ENCODE measurements at places on chromosomes 7 and 10.

- no peak for DNase-seq
Observed at GRCh38 chr7:75776295-75776971, 4.4 kb upstream of the CCL26 start.

DNA sequence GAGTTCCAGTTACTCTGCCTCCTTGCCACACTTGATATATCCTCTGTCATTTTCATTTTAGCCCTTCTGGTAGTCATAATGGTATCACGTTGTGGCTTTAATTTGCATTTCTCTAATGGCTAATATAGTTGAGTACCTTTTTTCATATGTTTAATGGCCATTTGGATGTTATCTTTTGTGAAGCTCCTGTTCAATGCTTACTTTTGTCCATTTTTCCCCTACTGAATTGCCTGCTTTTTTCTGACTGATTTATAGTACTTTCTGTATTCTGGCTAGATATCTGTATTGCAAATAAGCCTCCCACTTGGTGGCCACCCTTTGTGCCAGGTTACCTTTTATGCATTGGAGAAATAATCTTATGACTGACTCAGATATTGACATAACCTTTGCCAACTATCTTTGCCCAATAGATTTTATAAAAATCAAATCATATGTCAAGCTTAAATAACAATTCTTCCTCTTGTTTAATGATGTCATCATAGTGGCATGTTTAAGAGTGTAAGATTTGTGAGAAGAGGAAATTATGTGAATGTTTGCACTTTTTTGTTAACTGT is 50.6 kb downstream of the PRPF18 start:
- DNase-seq: no peak

DNA sequence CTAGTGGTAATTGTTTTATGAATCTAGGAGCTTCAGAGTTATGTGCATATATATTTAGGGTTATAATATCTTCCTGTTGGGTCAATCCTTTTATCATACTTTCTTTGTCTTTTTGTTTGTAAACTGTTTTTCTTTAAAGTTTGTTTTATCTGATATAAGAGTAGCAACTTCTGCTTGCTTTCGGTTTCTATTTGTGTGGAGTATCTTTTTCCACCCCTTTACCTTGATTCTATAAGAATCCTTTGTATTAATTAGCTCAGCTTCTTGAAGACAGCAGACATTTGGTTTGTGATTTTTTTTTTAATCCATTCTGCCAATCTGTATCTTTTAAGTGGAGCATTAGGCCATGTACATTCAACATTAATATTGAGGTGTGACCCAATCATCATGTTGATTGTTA is 9.3 kb downstream of the CASP7 start:
- DNase-seq: no peak

GRCh38 chr7:621572-622285 is 102.1 kb upstream of the PDGFA start:
- DNase-seq: no peak

DNA sequence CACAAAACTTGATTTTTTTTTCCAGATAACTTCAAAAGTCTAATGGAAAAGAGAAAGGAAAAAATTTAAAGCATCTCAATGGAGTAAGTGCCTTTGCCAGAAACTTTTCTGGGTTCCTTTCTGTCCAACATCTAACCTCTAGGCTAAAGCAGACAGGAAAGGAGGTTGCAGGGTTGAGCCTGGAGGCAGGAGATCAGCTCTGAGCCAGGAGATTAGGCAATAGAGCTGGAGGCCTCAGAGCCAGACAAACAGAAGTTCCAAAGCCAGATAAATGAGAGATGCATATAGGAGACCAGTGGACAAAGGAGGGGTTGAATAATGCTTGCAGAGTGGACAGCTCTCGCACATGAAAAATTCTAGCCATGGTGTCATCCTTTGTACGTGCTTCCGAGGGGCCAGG is 42.9 kb downstream of the CHN2 start:
- DNase-seq: no peak
